Esophagus (tissue), 2 donors: ENCODE measurements at places on chromosomes 7 and 10. TPM values are rescaled to one million over a fixed set of nuclear protein-coding genes. Genes with fewer than 3 reads are reported as not detected.

The AKR1B15 gene
- polyA plus RNA-seq = 0.86 TPM

The CDK14 gene
- polyA plus RNA-seq = 0.59 TPM

The RET gene
- 0.07 TPM for polyA plus RNA-seq

The ACSL5 gene
- polyA plus RNA-seq = 5.6 TPM

The TMEM184A gene
- 187 TPM for polyA plus RNA-seq

The RAB19 gene
- not detected for polyA plus RNA-seq

The TCF7L2 gene
- polyA plus RNA-seq = 7.9 TPM

The AASS gene
- 4.3 TPM for polyA plus RNA-seq

The KIN gene
- polyA plus RNA-seq = 5.9 TPM
